ENCODE measurements at places on chromosomes 7 and 10.

GRCh38 chr7:92968502-92968901 is 132.1 kb upstream of the CDK6 start:
- H3K27ac ChIP-seq: no peak overlapping the region
- H3K4me1 ChIP-seq: peaks cover 4% of the 10 kb centered on the region
- no peak for DNase-seq

GRCh38 chr10:35211390-35211789 is 84.7 kb downstream of the CREM start:
- H3K4me1 ChIP-seq: no peaks in the 10 kb centered on the region
- peaks cover 2% of the 10 kb centered on the region for H3K36me3 ChIP-seq
- DNase-seq: no peak
- H3K4me3 ChIP-seq: no peak overlapping the region

GRCh38 chr7:135147341-135147898 is 452 bp upstream of the TMEM140 start:
- H3K27me3 ChIP-seq: no peaks in the 10 kb centered on the region
- peak overlapping the region; percentile 93 for H3K27ac ChIP-seq
- H3K36me3 ChIP-seq: no peaks in the 10 kb centered on the region
- peaks cover 29% of the 10 kb centered on the region for H3K4me1 ChIP-seq
- H3K4me3 ChIP-seq: peak overlapping the region; percentile 75

DNA sequence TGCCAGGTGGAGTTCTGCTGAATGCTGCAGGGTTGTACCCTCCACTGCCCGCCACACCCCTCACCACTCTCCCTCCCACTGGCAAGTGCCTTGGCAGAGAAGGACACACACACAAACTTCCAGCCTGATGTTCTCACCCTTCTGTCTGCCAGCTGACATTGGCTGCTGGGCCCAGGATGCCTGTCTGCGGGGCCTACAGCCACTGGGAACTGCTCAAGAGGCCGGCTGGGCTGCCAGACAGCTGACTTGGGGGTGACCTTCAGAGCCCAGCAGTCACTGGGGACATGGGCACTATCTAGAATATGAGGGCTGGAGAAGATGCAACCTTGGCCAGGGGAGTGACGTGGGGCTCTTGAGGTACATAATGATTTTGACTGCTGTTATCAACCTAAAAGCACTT is 157.1 kb downstream of the SH3PXD2A start:
- no peak overlapping the region for H3K4me3 ChIP-seq
- no peaks in the 10 kb centered on the region for H3K27me3 ChIP-seq
- H3K36me3 ChIP-seq: no peaks in the 10 kb centered on the region
- H3K4me1 ChIP-seq: peaks cover 38% of the 10 kb centered on the region
- H3K27ac ChIP-seq: no peak overlapping the region

GRCh38 chr10:106636766-106637491 is 527.6 kb downstream of the SORCS1 start:
- DNase-seq: no peak
- H3K4me3 ChIP-seq: no peak overlapping the region
- H3K36me3 ChIP-seq: no peaks in the 10 kb centered on the region
- no peaks in the 10 kb centered on the region for H3K4me1 ChIP-seq
- H3K27me3 ChIP-seq: no peaks in the 10 kb centered on the region

GRCh38 chr10:78212060-78212785 is 178.6 kb downstream of the RPS24 start:
- peaks cover 30% of the 10 kb centered on the region for H3K4me1 ChIP-seq
- no peak overlapping the region for H3K4me3 ChIP-seq
- no peaks in the 10 kb centered on the region for H3K27me3 ChIP-seq
- H3K36me3 ChIP-seq: no peaks in the 10 kb centered on the region
- DNase-seq: no peak

- H3K36me3 ChIP-seq: no peaks in the 10 kb centered on the region
- peaks cover 47% of the 10 kb centered on the region for H3K4me1 ChIP-seq
- no peak for DNase-seq
- peak overlapping the region; percentile 17 for H3K27ac ChIP-seq
- H3K27me3 ChIP-seq: no peaks in the 10 kb centered on the region
- H3K4me3 ChIP-seq: no peak overlapping the region
Measured at GRCh38 chr10:22764639-22765038, 50.3 kb upstream of the PIP4K2A start.

DNA sequence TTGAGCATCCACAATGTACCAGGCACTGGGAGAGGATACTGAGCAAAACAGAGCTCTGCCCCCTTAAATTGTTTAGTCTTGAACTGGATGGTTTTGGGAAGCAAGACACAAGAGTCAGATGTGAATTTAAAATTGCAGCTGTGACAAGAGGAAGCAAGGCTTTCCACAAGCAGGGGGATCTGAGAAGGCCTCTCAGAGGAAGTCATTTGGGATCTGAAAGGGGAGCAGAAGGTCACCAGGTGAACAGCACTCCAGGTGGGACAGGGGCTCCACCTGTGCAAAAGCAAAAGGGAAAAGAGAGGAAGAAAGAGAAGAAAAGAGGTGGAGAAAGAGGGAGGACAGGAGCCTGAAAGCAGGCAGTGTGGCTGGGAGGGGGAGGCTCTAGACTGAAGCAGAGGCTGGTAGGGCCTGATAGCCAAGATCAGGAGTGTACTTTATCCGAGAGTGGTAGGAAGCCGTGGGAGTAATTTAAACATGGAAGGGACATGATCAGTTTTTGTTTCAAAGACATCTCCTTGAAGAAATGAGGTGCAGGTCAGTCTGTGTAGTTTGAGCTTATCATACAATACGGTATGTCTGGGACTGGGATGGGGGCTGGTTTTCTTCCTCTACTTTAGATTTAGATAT is 76.1 kb upstream of the DUSP5 start:
- H3K36me3 ChIP-seq: no peaks in the 10 kb centered on the region
- no peak overlapping the region for H3K27ac ChIP-seq
- H3K4me3 ChIP-seq: no peak overlapping the region
- no peaks in the 10 kb centered on the region for H3K27me3 ChIP-seq
- no peak for DNase-seq

GRCh38 chr7:38122501-38122900 is 55.5 kb upstream of the STARD3NL start:
- no peak overlapping the region for H3K4me3 ChIP-seq
- H3K4me1 ChIP-seq: no peaks in the 10 kb centered on the region
- no peaks in the 10 kb centered on the region for H3K27me3 ChIP-seq
- H3K36me3 ChIP-seq: no peaks in the 10 kb centered on the region

DNA sequence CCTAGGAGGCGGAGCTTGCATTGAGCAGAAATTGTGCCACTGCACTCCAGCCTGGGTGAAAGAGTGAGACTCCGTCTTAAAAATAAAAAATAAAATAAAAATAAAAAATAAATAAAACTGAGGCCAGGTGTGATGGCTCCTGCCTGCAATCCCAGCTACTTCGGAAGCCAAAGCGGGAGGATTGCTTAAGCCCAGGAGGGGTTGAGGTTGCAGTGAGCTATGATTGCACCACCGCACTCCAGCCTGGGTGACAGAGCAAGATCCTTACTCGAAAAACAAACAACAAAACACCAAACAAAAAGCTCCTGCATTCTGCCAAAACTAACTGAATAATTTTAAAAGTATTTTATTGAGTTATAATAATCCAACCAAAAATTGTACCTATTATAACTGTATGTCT is 36.2 kb downstream of the AGAP4 start:
- DNase-seq: no peak

DNA sequence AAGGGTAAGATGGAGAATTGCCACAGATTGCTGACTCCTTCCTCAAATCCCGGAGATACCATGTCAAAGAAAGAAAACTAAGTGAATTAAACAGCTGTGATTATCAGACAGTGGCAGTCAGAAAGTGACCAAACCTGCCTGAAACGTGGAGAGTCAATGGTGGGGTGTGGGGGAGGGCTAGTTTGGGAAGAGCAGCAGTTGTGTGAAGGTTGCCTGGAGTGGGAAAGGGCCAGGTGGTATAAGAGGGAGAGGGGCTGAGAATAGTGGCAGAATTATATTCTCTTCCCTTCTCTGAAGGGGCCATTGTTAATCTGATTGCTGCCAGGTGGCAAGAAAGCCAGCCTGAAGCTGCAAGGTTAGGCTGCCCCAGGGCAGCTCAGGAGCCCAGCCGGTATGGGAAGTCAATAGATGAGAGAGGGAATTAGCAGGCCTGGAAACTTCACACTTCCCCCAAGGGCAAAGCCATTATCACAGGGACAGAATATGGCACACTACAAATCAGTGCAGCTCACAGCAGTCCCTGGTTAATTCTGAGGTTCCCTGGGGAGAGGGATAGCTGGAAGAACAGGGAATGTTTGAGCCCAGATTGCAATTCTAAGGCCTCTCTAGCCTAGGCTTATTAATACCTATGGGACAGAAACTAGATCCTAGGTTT is 83.9 kb upstream of the ITGB1 start:
- H3K27ac ChIP-seq: no peak overlapping the region
- H3K36me3 ChIP-seq: no peaks in the 10 kb centered on the region
- no peaks in the 10 kb centered on the region for H3K4me1 ChIP-seq
- DNase-seq: no peak

DNA sequence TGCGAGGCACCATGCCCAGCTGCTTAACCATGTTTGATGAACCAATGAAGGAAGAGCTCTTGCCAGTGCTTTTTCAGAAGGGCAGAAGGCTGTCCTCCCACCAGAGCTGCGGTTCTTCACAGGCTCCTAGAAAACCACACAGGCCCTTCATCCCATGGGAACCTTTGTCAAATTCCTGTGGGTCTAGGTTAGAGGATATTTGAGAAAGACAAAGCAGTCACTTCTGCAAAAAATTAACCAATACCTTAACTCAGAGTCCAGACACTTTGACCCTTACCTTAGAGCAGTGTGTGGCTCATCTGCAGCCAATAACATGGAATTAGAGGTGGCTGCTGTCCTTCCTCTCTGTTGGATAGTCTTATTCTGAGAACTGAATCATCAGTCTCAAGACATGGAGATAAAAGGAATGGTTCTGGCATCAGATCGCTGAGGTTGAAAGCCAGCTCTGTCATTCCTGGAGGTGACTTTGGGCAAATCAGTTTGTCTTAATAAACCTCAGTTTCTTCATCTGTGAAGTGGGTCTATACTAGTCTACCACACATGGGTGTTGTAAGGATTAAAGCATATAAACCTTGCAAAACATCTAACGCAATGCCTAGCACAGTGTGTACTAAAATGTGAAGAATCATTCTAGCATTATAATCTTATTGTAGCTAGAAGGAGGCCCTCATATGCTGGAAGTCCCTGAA is 65.1 kb upstream of the PIP4K2A start:
- H3K4me3 ChIP-seq: no peak overlapping the region
- no peaks in the 10 kb centered on the region for H3K27me3 ChIP-seq
- no peak for DNase-seq

- H3K4me3 ChIP-seq: peak within 1 kb of the TSS; percentile 41
- H3K27ac ChIP-seq: no peak within 1 kb of the TSS
- peaks cover 3% of the 10 kb centered on the region for H3K4me1 ChIP-seq
- peaks cover 11% of the 10 kb centered on the region for H3K27me3 ChIP-seq
- DNase-seq: no peak
Measured at GRCh38 chr10:70283445-70284399, at the start of gene NPFFR1. Gene NPFFR1, minus strand, starts transcription at chr10:70284004. Its CDS starts 328 bp downstream, at chr10:70283676.

GRCh38 chr10:76080451-76080850 is 649.0 kb downstream of the LRMDA start:
- no peaks in the 10 kb centered on the region for H3K27me3 ChIP-seq
- DNase-seq: no peak
- H3K4me1 ChIP-seq: no peaks in the 10 kb centered on the region
- no peak overlapping the region for H3K27ac ChIP-seq

GRCh38 chr10:69057951-69058297 is 30.0 kb upstream of the SRGN start:
- H3K36me3 ChIP-seq: no peaks in the 10 kb centered on the region
- peak overlapping the region; percentile 37 for H3K27ac ChIP-seq
- no peak overlapping the region for H3K4me3 ChIP-seq
- DNase-seq: no peak

- no peak overlapping the region for H3K27ac ChIP-seq
- H3K4me1 ChIP-seq: no peaks in the 10 kb centered on the region
- H3K4me3 ChIP-seq: no peak overlapping the region
- no peaks in the 10 kb centered on the region for H3K36me3 ChIP-seq
- no peak for DNase-seq
Measured at GRCh38 chr7:142787783-142788182, 17.0 kb downstream of the PRSS2 start.

DNA sequence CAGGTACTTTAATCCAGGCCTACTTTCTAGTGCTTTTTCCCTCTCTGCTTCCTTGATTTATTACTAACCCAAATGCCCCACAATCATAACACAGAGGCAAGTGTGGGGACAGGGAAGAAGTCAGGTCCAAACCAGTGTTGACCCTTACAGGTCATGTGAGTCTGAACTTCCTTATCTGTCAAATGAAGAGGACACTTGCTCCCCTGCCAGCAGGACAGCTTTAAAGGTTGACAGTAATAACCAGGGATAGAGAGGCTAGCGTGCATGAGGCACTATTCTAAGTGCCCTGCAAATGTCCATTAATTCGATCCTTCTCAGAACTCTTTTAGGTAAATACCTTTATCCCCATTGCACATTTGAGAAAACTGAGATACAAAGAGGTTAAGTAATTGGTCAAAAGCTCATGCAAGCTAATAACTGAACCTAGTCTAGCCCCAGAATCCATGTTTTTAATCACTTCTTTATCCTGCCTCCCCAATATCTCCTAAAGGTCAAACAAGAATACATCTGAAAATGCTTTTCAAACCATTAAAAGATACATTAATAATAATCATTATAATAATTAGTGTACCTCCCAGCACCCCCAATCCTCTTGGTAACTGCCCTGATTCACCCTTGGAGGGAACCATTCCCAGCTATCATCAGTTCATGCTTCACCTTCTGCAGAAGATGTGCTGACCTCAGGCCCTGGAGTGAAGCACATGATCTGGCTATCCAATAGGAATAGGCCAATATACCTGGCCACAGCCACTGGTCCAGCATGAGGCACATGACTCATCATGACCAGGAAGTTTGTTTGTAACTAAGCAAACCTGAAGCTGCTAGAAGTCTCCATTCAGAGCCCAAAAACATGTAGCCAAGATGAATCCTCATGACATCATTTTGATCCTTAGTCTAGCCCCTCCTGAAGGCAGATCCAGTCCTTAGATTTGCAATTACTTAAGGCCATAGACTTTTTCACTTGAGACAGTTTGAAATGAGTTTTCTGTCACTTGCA is 40.7 kb downstream of the SGMS1 start:
- no peaks in the 10 kb centered on the region for H3K36me3 ChIP-seq
- H3K4me3 ChIP-seq: no peak overlapping the region
- H3K27me3 ChIP-seq: no peaks in the 10 kb centered on the region
- peaks cover 1% of the 10 kb centered on the region for H3K4me1 ChIP-seq

DNA sequence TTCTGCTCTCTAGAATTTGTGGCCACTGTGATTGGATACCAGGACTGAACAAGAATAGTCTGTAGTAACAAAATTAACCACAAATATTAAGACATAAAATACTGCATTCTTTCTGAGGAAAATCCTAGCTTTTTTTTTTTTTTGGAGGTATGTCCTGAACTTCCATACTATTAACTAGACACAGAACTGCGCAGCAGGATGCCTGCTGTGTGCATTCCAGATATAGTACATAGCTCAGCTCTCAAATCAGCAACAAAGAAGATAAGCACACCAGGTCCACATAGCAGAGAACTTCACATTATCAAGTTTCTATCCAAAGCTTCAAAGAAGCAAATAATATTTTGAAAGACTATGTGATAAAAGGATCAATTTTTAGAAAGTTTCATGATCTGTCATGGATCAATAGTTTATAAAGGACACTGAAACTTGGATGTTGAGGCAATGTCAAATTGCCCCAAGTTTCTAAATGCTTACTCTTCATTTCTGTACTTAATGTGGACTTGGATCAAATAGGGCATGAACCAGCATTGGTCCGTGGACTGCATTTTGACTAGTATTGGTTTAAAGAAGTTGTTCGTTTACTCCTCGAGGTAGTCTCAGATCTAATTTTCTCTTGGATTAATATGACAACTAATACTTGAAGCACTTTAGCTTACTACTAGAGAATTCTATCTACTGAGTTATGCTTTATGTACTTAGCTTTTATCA is 15.4 kb downstream of the NAMPT start:
- H3K4me3 ChIP-seq: no peak overlapping the region
- no peak for DNase-seq
- no peaks in the 10 kb centered on the region for H3K27me3 ChIP-seq
- peaks cover 53% of the 10 kb centered on the region for H3K36me3 ChIP-seq
- no peak overlapping the region for H3K27ac ChIP-seq
